ENCODE measurements at places on chromosomes 16 and 17.

DNA sequence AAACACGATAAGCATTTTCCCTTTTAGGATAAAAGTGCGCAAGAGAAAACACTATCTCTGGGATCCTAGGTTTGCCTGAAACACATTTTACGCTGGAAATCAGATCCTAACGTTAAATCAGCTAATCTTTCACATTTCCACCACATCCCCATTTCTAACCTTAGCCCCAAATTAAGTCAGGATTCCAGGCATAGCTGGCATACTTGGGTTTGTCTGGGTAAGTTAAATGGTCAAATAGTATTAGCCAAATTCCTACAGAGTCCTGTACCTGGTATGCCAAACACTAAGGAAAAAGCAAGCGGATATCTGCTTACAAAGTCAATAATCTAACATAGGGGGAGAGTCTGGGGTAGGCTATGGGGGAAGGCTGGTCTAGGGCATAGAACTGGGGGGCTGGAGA lies 557.4 kb upstream of the ZFHX3 start:
- DNase-seq = no peak

DNA sequence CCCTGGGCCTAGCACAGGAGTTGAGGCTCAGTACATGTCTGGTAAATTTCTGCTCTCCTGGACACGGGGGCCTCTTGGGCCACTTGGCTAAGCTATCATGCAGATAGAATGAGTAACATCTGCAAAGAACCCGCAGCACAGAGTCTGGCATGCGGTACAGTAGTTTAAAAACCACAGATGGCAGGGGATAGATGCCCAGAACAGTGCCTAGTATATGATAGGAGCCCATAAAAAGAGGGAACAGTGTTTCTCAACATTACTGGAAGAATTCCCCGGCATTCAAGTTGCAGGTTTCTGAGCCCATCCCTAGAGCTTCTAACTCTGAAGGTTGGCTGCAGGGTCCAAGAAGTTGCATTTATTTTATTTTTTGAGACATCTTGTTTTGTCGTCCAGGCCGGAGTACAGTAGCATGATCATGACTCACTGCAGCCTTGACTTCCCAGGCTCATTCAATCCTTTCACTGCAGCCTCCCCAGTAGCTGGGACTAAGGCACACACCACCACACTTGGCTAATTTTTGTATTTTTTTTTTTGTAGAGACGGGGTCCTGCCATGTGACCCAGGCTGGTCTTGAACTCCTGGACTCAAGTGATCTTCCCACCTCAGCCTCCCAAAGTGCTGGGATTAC lies 5.8 kb downstream of the CDIPT start:
- no peak for DNase-seq

DNA sequence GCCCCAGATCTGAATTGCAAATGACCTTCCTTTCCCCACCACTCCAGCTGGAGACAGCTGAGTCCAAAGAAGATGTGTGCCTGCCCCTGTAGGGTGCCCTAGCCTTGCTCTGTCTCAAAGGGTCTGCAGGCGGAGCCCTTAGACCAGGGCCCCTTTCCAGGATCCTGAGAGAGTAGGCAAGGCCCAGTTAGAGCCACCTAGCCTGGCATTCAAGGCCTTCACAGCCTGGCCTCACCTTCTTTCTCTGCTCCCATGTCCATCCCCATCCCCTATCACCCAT lies 66.6 kb upstream of the LHX1 start:
- DNase-seq = no peak

GRCh38 chr17:61702450-61702849 lies 111.4 kb upstream of the NACA2 start:
- no peak for DNase-seq

DNA sequence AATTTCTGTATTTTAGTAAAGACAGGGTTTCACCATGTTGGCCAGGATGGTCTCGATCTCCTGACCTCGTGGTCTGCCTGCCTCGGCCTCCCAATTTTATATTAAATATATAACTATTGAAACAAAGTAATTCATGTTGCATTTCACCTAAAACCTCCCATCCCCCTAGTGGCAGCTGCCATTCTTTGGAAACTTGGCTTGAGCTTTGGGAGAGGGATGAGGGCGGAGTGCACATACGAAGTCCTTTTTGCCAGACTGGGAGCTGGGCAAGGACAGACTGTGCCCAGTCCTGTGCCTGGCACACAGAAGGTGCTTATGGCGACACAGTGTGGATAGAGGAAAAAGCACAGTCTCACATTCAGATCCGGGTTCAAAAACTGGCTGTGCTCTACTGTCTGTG lies 83.8 kb downstream of the NETO2 start:
- DNase-seq = no peak

DNA sequence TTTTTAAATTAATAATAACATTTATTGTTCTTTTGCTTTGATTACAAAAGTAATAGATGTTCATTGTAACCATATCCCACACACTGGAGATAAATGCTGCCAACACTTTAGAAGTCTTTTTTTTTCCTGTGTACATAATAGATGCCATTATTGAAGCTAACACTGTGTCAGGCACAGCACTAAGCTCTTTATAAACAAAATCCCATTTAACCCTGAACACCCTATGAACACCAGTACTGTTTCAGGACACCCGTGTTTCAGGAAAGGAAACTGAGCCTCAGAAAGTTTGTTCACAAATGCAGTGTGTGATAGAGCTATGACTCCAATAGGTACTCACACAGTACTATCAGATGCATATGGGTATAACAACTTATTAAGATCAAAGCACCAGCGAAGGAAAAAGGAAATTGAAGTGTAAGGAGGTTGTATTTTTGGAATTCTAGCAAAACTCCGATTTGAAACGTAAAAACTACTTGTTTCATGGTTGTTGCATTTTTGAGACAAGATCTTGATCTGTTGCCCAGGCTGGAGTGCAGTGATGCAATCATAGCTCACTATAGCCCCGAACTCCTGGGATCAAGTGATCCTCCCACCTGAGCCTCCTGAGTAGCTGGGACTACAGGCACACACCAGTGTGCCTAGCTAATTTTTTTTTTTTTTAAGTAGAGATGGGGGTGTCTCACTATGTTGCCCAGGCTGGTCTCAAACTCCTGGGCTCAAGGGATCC lies 2.0 kb upstream of the KIFC3 start:
- DNase-seq = no peak

- DNase-seq = peak; percentile 50
Measured at GRCh38 chr17:80861892-80862291, 129.7 kb upstream of the CHMP6 start.

- DNase-seq = no peak
Measured at GRCh38 chr17:28072936-28073533, 30.6 kb downstream of the NLK start.

DNA sequence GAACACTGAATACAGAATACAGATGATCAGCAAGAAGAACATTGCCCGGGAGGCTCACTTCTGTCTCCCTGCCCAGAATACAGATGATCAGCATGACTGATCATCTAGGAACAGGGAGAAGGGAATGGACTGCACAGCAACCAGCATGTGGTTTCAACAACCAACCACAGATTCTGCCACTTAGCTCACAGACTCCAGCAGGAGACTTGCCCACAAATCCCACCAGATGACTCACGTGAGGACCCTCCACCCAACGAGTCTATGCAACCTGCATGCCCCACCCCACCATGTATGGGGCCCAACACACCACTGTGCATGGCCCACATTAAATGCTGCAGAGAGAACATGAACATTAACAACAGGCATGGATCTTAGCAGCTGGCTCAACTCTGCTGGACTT lies 36.1 kb upstream of the ALOX12 start:
- no peak for DNase-seq

DNA sequence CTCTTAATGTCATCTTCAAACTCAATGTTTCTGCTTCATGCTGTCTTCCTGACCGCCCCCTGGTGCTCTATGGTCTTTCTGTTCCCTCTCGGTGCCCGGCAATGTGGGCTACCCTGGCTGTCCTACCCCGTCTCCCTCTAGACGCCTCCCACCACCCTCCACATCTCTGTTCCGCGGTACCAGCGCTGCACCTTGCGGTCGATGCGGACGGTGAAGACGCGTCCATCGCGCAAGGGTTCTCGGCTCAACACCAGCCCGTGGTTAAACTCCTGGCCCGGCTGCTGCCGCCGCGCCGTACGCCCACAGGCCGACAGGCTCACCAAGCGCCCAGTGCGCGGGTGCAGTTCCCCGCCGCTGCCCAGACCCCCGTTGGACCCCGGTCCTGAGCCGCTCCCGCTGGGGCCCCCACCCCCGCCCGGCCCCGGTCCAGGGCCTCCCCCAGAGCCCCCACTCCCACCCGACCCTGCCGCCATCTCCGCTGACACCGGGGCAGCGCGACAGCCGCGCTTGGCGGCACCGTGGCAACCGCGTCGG lies at the start of gene NEURL4:
Gene NEURL4, minus strand, starts transcription at position 496 of the 534 bp plus-strand sequence. Its CDS starts 23 bp downstream, at position 473.
- peak; percentile 22 for DNase-seq

DNA sequence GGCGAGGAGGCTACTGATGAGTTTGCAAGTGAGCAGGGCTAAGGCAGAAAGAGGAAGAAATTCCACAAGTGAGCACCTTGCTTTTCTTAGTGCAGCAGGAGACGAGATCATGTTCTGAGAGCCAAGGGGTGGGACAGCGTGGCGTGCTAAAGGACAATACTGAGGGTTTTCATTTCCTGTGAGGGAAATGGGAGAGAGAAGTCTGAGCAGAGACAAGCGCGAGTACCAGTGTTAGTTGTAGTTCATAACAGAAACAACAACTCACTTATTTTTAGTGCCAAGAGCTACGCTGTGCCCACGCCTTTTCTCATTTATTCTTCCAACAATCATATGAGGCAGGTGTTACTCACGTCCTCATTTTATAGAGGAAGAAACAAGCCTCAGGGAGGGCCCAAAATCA lies 2.3 kb downstream of the SPACA3 start:
- no peak for DNase-seq

- DNase-seq = no peak
Measured at GRCh38 chr17:5971969-5972368, 98.2 kb upstream of the WSCD1 start.

GRCh38 chr17:77424585-77425344 lies 284.0 kb downstream of the SEC14L1 start:
- DNase-seq = no peak

DNA sequence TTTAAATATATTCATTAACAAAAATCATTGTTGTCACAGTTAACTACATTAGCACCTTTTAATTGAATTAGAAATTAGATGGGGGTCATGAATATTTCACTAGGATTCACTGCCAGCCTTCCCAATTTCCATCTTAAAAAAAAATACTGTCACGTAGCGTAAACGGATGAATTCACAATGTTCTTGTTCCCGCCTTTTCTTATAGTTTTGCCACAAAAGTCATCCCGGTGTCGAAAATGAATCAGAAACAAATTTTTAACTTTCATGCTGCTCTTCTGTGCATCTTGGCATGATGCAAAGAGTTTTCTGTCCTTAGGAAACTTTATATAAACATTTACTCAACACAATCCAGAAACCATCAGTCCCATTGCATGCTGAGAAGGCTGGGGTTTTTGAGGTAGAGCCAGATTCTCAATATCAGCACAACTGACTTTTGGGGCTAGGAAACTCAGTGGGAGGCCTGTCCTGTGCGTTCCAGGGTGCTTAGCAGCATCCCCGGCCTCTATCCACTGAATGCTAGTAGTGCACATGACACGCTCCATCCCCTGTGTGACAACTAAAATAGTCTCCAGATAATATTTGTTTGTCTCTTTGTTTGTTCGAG lies 252.9 kb upstream of the XYLT1 start:
- no peak for DNase-seq

GRCh38 chr16:9275377-9275776 lies 183.9 kb downstream of the HAPSTR1 start:
- DNase-seq = no peak

DNA sequence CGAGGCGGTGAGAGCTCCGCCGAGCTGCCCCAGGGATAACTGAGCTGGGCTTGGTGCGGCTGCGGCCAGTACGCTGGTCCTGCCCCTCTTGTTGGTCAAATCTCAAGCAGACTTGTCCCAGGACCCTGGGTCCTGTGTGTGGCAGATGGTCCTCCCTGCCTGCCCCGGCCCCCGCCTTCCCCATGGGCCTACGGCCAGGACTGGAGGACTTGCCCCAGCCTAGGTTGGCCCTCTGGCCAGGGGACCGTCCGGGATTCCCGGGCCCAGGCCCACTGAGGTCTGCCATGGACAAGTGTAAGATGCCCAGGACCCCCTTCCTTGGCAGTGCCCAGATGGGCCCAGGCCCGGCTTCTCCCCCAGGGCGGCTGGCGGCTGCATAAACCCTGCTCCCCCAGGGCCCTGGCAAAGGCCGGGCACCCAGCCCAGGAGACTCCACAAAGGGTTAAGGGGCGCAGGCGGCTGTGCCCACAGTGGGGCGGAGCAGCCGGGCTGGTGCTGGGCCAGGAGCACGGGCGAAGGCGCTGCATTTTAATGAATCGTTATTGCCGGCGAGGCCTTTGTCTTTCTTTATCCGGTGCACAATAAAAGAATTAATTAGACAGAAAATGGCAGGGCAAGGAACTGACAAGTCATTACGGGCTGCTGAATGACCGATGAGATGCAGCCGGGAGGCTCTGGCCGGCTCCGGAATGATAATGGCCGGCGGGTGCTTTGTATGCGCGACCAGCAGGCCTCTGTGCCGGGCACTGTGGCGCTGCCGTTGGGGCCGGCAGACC lies 9.1 kb downstream of the SOX8 start:
- DNase-seq = no peak

DNA sequence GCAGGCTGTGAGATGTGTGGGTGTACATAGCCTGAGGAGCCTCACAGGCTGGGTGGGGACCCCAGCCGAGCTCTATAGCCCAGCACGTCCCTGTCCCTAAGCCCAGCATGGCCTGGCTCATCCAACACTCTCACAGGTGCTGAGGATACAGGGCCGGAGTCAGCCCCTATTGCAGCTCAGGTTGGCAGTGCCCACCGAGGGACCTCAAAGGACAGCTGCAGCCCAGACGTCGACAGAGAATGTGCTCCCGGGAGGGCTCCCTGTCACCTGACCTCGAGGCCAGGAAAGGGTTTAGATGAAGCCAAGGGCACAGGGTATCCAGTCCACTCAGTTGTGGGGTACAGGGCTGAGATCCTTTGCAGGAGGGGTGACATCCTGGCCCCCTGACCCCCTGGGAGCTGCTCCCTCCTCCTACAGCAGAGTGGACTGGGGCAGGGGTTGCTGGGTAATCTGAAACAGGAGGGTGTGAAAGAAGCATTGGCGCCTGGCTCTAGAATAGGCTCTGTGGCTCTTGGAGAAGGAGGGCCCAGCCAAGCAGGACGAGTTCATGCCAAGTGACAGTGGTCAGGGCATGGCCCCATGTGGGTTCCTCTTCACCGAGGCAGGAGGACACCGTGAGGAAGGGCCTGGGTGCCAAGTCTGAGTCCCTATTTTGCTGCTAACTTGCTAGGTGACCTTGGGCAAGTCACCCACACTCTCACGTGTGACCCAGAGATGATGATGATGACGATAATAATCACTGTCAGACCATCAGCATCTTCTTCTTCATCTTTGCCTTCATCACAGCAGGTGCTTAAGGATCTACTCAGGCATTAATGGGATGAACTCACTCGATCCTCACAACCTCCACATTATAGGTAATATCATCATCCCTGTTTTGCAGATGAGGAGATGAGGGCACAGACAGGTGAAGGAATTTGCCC lies 68.0 kb downstream of the RMI2 start:
- no peak for DNase-seq

- DNase-seq = no peak
Measured at GRCh38 chr16:30963925-30964511, 6.5 kb downstream of the SETD1A start.

DNA sequence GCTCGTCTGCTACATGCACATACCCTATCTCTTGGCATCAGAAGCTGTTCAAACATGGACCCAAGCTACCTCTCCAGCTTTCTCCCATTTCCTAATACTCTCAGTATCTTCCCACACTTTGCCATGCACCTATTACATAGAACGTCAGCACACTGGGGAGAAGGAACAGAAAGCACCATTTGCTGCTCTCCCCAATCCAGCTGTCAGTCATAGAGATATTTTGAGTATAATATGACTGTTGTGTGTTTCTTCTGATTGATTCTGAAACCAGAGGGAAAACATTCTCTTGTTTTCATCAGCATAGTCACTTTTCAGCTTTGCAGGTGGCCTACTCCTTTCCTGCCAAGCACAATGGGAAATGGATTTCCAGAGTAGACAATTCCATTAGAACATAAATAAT lies 107.1 kb downstream of the ADAMTS18 start:
- DNase-seq = no peak

All from stimulated activated CD4-positive, alpha-beta T cell treated with anti-CD3 and anti-CD28 coated beads, Interleukin-4, amount 100 ng/mL, for 48 hours (primary cell).